ENCODE measurements at places on chromosomes 7 and 10.
A peak's percentile ranks its signal among the peaks of the same experiment; 100 is the strongest.

- DNase-seq: no peak
Observed at GRCh38 chr10:121168545-121169216, 317.5 kb downstream of the WDR11 start.

DNA sequence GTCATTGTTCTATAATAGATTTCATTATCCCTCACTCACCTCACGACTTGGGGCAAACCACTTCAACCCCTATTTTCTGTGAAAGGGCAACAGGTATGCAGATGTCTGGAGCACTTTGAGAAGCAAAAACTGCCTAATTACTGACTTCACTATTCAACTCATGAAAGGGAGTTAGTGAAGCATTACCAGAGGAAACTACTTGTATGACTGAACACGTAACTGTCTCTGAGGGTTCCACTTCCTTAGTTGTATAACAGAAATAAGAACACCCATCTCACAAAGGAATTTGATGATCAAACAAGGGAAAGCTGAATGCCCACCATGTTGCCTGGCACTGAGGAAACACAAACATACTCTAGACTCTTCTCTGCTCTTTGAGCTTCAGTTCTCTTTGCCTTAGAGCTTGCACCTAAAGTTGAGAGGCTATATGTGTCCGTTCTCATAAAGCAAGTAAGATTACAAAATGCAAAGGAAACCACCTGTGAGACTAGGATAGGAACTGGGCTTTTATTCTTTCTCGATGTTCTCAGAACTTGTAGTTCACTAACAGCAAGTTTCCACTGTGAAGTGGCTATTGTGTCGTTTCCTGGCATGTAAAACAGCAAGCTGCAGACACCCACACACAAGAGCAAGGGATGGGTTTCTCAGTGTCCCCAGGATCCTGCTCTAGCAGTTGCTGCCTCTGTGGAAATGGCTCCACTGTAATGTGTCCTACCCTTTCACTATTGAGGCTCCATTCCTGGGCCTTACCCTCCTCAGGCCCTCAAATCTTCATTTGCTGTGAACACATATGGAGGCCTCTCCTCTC lies 2.6 kb downstream of the TMEM243 start:
- peak; percentile 82 for DNase-seq

- no peak for DNase-seq
Observed at GRCh38 chr10:91009121-91009520, 88.2 kb upstream of the ANKRD1 start.

GRCh38 chr10:14555807-14556206 lies 218.9 kb downstream of the FAM107B start:
- DNase-seq: no peak
